Left ventricle myocardium inferior (tissue), 1 donor: ENCODE measurements at places on chromosomes 16 and 17. TPM values are rescaled to one million over a fixed set of nuclear protein-coding genes. Genes with fewer than 3 reads are reported as not detected.

Gene MRTFB
- 24.3 TPM for total RNA-seq

GRCh38 chr16:13957197-13958078 is 37.5 kb downstream of the ERCC4 start:
- H3K27me3 ChIP-seq, result no peaks in the 10 kb centered on the region
- H3K4me3 ChIP-seq, result peak overlapping the region; percentile 36
- H3K4me1 ChIP-seq, result peaks cover 10% of the 10 kb centered on the region
- no peaks in the 10 kb centered on the region for H3K36me3 ChIP-seq

Gene LRRC46
- total RNA-seq, result 0.63 TPM

Gene DRC7
- not detected for total RNA-seq

- H3K4me1 ChIP-seq, result no peaks in the 10 kb centered on the region
- H3K27ac ChIP-seq, result no peak overlapping the region
- no peak for DNase-seq
- H3K27me3 ChIP-seq, result peaks cover 72% of the 10 kb centered on the region
- no peak overlapping the region for H3K4me3 ChIP-seq
Observed at GRCh38 chr16:17944345-17944744, 392.2 kb downstream of the NPIPA8 start.

DNA sequence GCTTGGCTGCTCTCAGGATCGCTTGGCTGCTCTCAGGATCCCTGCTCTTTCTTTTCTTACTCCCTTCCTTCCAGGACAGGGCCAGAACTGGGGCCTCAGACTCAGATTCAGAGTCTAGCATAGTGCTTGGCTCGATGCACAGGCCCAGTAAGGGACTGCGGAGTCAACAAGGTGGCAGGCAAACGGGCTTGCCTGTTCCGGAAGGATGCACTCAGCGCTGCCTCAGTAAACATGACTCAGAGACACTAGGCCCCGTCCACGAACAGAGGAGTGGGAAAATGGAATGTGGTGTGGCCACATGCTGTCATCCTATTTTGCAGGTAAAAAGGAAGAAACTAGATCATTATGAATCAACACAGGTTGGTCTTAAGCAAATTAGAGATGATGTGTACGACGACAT is 9.8 kb downstream of the SPHK1 start:
- no peak overlapping the region for H3K4me3 ChIP-seq
- no peak overlapping the region for H3K27ac ChIP-seq
- H3K36me3 ChIP-seq, result peaks cover 84% of the 10 kb centered on the region
- DNase-seq, result no peak

DNA sequence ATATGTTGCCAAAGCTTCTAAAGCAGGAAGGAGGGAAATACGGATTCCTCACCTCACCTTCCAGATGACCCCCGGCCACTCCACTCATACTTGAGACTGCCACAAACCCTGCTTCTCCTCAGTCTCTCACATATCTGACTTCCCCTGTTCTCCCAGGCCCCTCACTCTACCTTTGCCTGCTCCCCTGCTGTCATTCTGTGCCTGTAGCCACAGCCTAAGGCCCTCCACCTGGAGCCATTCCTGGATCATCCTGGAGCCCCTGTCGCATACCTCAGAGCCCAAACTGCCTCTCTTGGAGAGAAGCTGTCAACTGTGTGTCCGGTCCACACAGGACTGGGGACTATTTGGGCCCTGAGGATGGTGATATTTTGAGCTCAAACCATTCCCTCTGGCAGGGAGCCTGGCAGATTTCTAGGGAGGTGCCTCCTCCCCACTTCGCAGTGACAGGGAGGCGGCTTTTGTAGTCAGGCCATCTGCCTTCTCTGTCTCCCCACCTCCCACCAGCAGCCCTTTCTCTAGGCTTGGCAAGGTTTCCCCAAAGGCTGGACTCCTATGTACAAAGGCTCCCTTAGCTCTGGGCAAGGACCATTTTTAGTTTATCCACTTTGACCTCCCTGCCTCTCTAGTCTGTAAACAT is 2.3 kb upstream of the MED24 start:
- no peak for DNase-seq
- no peak overlapping the region for H3K4me3 ChIP-seq
- H3K4me1 ChIP-seq, result peaks cover 47% of the 10 kb centered on the region
- peaks cover 17% of the 10 kb centered on the region for H3K36me3 ChIP-seq

Gene PTX4
- total RNA-seq, result not detected

- H3K4me1 ChIP-seq, result peaks cover 3% of the 10 kb centered on the region
- H3K4me3 ChIP-seq, result no peak overlapping the region
- no peak for DNase-seq
- H3K36me3 ChIP-seq, result no peaks in the 10 kb centered on the region
- H3K27me3 ChIP-seq, result no peaks in the 10 kb centered on the region
- no peak overlapping the region for H3K27ac ChIP-seq
Observed at GRCh38 chr17:20225162-20226115, 216.3 kb downstream of the SPECC1 start.

GRCh38 chr16:67779256-67780014 is 26.9 kb downstream of the RANBP10 start:
- peaks cover 40% of the 10 kb centered on the region for H3K4me1 ChIP-seq
- H3K4me3 ChIP-seq, result no peak overlapping the region
- peaks cover 5% of the 10 kb centered on the region for H3K36me3 ChIP-seq
- no peak for DNase-seq
- H3K27me3 ChIP-seq, result no peaks in the 10 kb centered on the region

- no peaks in the 10 kb centered on the region for H3K36me3 ChIP-seq
- DNase-seq, result no peak
- H3K4me3 ChIP-seq, result no peak overlapping the region
- no peaks in the 10 kb centered on the region for H3K4me1 ChIP-seq
- no peak overlapping the region for H3K27ac ChIP-seq
Observed at GRCh38 chr17:70261170-70261569, 91.8 kb downstream of the KCNJ2 start.

GRCh38 chr17:83057793-83058265 is 21.6 kb upstream of the METRNL start:
- peak overlapping the region; percentile 59 for H3K27ac ChIP-seq
- H3K4me3 ChIP-seq, result no peak overlapping the region
- H3K36me3 ChIP-seq, result no peaks in the 10 kb centered on the region
- no peak for DNase-seq
- no peaks in the 10 kb centered on the region for H3K27me3 ChIP-seq
- peaks cover 42% of the 10 kb centered on the region for H3K4me1 ChIP-seq

DNA sequence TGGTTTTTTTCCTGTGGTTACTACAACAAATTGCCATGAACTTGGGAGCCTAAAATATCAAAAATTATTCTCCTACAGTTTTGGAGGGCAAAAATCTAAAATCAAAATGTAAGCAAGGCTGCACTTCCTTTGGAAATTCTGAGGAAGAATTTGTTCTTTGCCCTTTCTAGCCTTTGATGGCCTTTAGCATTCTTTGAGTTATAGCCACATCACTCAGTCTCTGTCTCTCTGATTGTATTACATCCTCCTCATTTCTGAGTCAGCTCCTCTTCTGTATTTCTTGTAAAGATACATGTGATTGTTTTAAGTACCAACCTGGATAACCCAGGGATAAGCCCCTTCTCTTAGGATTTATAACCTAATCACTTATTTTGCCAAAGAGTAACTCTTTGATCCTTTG is 282.0 kb downstream of the BCAS3 start:
- no peak for DNase-seq
- H3K27me3 ChIP-seq, result no peaks in the 10 kb centered on the region
- H3K27ac ChIP-seq, result no peak overlapping the region
- peaks cover 21% of the 10 kb centered on the region for H3K36me3 ChIP-seq
- H3K4me1 ChIP-seq, result no peaks in the 10 kb centered on the region

DNA sequence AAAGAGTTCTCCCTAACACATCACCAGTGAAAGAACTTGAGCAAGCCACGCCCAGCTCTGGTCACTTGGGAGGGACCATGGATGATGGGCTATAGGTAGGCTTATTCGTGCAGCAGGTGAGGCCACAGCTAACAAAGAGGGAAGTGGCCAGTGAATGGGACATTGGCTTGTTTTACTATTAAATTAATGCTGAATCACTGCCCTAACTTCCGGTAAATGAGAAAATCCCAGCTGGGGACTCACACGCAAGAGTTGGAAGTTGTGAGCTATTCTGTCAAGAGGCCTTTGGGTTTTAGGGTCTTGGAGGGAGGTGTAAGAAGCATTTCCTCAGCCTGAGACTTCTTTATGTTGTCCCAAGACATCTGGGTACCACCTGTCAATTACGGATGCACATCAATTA is 315.3 kb downstream of the XYLT1 start:
- no peak overlapping the region for H3K4me3 ChIP-seq
- no peaks in the 10 kb centered on the region for H3K4me1 ChIP-seq
- DNase-seq, result no peak
